Left lung (tissue), 14 donors: ENCODE measurements at places on chromosomes 1 and 21.

DNA sequence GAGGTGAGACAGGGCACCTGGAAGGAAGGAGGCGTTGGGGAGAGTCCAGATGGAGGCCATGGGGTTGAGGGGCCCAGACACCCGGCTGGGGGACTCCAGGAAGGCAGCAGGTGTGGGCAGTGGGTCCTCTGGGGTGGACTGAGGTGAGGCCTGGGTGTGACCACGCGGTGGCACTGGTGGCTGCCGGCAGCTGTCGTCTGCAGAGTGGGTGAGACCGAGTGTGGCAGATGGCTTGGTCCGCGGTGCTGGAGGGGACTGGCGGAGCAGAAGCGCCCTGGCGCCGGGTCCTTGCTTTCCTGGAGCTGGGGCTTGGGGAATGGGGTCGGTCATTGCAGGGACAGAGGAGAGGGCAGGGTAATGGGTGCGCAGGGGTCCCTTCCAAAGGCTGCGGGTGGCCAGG, 12.5 kb downstream of the AGRN start:
- DNase-seq, result no peak

- DNase-seq, result no peak
Observed at GRCh38 chr1:71666609-71667008, 585.8 kb upstream of the ZRANB2 start.

DNA sequence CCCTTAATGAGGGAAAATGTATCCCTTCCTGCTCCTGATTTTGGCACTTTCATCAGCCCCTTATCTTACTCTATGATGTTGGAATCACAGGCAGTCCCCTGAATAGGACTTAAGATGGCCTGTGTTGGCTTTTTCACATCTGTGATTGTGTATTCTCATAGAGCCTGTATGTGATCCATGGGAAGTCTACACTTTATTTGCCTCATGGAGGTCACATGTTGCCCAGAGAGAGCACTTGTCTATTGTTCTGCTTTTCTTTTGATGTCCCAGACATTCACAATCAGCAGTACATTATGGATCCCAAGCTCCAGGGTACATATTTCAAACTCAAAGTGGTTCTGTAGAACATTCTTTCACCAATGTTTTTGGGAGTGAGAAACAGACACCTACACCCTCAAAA, 885.2 kb upstream of the ADGRL2 start:
- DNase-seq, result no peak

- DNase-seq, result no peak
Observed at GRCh38 chr1:232880354-232880753, 70.1 kb upstream of the NTPCR start.

DNA sequence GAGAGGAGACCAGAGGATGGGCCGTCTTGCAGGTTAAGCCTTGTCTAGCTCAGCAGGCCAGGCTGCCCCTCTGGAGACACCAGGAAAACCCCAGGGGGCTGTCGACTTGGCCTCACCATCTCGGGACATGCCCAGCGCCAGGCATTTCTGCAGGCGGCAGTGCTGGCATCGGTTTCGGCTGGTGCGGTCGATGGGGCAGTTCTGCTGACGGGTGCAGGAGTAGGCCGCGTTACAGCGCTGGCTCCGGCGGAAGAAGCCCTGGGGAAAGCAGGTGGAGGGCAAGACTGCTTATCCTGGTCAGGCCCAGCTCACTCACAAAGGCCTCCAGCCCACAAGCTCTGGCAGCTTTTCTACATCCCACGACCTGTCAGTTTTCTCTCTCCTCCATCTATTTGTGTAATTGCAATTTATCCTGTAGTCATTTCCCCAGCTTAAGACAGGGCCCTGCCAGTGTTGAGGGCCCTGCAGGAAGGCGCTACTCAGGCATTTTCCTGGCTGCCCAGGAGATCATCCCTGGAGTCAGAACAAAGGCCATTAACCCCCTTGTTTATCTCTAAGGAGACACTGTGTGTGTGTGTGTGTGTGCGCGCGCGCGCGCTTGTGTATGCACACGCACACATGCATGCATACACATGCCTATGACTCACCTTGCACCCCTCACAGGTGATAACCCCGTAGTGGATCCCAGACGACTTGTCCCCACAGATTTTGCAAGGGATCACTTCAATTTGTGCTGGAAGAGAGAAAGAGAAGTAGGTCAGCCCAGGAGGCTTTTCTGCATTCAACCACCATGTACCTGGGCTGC, 11.5 kb upstream of the LINGO4 start:
- no peak for DNase-seq

DNA sequence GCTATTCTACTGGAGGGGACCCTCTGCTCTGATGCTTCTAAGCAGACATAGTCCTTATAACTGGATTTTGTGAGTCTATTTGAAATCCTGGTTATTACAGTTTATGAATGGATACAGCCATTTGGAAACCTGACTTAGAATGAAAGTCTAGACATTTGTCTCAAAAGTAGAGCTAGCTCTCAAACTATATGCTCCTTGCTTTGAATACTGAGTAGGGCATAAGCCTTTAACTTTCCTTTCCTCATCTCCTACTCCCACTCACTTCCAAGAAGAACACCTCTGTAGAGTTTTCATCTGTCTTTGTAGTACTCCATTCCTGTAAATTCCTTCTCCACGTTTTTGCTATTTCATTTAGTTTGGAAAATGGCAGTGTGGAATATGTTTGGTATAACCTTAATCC, 9.0 kb upstream of the ARID1A start:
- no peak for DNase-seq

DNA sequence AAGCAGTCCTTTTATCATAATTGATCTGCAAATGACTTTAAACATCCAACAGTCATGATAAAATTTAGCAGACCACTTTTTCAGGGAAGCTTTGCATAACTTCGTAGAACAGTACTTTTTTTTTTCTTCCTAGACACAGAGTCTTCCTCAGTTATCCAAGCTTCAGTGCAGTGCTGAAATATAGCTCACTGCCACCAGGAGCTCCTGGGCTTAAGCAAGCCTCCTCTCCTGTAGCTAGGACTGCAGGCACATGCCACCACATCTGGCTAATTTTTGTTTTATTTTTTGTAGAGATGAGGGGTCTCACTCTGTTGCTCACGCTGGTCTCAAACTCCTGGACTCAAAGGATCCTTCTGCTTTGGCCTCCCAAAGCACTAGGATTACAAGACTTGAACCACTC, 3.8 kb downstream of the F13B start:
- DNase-seq, result no peak

DNA sequence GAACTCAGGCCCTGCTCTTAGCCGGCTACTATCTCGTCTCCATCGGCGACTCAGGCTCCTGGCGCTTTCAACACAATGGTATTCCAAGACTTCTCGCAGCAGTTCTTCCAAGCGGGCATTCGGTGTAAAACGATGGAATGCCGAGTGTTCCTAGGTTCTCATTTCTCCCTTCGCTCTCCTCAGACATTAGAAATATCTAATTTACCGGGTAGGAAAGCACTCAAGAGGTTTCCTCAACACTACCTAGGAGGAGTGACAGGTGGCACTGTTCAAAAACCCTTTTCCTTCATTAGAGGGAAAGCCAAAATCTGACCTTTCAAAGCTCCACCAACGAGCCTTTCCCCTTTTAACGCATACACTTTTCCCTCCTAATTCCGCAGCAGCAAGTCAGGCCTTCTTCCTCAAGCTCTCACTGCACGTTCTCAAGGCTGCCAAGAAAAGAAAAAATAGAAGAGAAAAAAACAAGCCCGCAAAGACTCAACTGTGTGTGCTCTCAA, 601 bp downstream of the UBE2G2 start:
- no peak for DNase-seq

DNA sequence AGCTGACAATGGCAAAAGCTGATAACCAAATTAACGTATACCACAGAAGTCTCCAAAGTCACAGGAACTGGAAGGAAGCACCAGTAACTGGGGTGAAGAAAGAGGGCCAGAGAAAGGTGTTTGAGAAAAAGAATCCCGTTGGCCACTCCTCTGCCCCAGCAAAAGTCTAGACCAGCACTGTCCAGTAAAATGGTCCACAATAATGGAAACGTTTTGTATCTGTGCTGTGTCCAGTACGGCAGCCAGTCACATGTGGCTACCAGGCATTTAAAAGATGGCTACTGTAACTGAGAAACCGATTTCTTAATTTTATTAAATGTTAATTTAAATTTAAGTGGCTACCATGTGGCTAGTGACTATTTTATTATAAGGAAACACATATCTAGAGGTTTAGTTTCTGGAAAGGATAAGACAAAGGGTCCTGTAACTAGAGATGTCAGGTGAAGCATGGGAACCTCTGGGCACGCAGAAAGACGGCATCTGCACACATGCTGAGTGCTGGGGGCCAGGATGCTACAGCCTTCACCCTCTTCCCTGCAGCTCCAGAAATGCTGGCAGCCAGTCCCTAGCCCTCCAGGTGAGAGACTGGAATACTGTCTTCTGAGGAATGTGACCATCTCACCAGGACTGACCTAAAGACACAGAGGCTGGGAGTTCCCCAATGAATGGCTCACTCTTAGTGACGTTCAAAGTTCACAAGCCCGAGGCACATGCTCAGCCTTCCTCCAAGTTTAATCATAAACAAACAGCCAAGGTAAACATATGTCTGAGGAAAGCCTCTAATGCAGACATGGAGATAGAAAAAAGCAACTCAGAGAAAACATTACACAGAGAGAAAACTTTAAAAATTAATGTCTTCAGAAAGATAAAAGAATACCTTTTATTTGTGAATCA, 50.7 kb downstream of the JAK1 start:
- DNase-seq, result no peak

DNA sequence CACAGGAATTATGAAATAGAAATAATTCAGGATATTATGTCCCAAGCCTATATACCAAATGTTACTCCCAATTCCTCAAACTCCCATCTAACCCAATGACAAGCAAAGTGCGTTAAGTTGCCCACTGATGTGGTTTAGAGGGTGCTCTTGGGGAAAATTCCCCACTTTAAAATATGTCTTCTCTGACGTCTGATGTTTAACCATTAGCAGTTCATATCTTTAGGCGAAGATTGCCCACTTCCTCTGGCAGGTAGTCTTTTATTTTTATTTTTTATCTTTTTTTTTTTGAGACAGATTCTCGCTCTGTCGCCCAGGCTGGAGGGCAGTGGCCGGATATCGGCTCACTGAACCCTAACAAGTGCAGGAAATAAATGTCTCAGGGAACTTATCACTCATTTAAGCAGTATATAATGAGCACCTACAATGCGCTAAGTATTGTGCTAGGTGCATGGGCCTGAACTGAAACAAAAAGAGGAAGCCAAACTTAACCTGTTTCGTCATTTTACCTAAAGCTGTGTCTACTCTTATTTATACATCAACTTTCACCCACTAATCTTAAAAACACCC, 1.3 kb upstream of the LYST start:
- no peak for DNase-seq

GRCh38 chr1:61007534-61008364, 74.6 kb upstream of the NFIA start:
- DNase-seq, result no peak

DNA sequence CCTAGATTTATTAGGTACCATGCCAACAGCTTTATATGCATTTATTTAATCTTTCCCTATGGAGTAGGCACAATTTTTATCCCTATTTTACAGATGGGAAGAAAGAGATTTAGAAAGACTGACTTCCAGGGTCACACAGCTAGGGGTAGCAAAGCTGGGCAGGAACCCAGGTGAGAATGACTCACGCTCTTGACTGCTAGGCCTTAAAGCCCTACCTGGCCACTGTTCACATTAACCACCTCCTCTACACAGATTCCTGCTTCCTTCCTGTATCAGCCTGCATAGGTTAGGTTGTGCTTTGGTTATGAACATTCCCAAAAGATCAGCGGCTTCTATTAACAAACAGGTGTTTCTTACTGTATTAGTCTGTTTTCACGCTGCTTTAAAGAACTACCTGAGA, 53.2 kb downstream of the DNAJC6 start:
- peak; percentile 36 for DNase-seq

GRCh38 chr1:192852001-192852947, 43.4 kb downstream of the RGS2 start:
- no peak for DNase-seq

GRCh38 chr1:11898086-11898785, 28.0 kb downstream of the KIAA2013 start:
- no peak for DNase-seq

- no peak for DNase-seq
Observed at GRCh38 chr1:76989976-76990375, 122.7 kb downstream of the ST6GALNAC5 start.

DNA sequence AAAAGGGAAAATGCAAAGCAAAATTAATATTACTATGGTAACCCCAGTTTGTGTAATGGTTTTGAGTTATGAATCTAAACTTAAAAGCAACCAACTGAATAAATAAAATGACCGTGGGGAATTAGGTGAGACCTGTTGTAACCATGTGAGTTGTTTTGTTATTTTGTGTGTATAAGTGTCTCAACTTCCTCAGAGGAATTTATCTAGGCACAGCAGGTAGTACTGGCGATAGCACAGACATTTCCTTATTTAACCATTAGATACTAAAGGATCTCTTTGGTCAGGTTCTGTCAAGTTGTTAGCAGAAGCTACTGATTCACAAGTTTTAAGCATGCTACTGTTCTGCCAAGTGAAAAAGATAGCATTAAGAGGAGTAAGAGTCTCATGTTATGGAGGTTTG, 39.3 kb upstream of the LRRC7 start:
- DNase-seq, result no peak

- DNase-seq, result no peak
Observed at GRCh38 chr1:222967466-222968240, 152.8 kb downstream of the DISP1 start.

- DNase-seq, result no peak
Observed at GRCh38 chr21:43286196-43286595, 117.4 kb downstream of the CRYAA start.

- DNase-seq, result no peak
Observed at GRCh38 chr1:32928715-32929114, 27.5 kb upstream of the TMEM54 start.

DNA sequence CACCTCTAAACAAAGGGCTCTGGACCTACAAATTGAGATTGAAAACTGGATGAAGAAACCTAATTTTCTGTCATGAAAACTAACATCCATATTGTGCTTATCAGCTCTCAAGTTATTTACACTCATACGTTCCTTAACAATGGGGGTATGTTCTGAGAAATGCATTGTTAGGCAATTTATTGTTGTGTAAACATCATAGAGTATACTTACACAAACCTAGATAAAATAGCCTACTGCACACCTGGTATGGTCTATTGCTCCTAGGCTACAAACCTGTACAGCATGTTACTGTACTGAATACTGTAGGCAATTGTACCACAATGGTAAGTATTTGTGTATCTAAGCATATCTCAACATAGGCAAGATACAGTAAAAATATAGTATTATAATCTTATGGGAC, 191.4 kb downstream of the TM2D1 start:
- DNase-seq, result no peak

DNA sequence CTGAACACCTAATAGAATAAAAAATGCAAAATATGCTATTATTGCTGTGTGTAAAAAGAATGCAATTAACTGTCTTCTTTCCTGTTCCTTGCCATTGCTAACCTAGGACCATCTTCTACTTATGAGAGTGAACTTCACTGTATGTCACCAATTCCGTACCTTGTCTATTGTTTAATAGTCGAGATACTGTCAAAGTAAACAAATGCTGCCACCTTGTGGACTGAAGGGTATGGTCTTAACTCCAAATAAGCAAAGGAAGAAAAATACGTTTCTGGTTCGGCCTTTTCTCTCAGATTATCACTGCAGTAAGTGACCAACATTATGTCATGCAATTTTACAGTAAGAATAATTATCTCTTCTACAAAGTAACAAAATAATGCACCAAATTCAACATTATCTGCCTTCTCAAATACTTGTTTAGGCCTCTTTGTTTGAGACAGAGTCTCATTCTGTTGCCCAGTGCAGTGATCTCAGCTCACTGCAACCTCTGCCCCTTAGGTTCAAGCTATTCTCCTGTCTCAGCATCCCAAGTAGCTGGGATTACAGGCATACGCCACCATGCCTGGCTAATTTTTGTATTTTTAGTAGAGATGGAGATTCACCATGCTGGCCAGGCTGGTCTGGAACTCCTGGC, 133.4 kb downstream of the COP1 start:
- DNase-seq, result no peak
